NCI-H1436 treated with DMSO at 0.1 percent for 48 hours (cell line): ENCODE measurements at places on chromosomes 2 and 18.

GRCh38 chr2:240868286-240869108 lies at the start of gene AGXT:
Gene AGXT, plus strand, starts transcription at chr2:240868824. Its CDS starts 42 bp downstream, at chr2:240868866.
- no peak for DNase-seq

- no peak for DNase-seq
These were observed 17.1 kb downstream of the ATG4B start for GRCh38 chr2:241654551-241654950.

DNA sequence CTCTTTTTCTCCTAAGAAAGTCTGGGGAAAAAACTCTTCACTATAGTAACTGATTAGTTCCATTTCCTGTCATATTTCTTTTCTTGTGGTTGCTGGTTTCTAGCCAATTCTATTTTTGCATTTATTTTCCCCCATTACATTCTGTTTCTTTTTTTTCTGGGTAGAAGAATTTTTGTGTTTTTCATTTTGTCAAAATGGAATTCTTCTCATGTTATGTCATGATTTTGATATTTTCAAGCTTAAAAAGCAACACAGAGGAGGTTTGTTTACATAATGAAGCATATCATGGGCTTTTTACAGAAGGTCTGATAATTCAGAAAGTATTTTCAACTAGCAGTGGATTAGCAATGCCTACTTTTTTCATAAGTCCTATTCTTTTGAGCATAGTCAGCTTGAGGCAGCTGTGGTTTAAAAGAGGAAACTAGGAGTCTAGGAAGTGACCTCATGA lies 102.0 kb downstream of the MAP2 start:
- DNase-seq: no peak

GRCh38 chr2:56715683-56716082 lies 531.9 kb downstream of the CCDC85A start:
- no peak for DNase-seq

DNA sequence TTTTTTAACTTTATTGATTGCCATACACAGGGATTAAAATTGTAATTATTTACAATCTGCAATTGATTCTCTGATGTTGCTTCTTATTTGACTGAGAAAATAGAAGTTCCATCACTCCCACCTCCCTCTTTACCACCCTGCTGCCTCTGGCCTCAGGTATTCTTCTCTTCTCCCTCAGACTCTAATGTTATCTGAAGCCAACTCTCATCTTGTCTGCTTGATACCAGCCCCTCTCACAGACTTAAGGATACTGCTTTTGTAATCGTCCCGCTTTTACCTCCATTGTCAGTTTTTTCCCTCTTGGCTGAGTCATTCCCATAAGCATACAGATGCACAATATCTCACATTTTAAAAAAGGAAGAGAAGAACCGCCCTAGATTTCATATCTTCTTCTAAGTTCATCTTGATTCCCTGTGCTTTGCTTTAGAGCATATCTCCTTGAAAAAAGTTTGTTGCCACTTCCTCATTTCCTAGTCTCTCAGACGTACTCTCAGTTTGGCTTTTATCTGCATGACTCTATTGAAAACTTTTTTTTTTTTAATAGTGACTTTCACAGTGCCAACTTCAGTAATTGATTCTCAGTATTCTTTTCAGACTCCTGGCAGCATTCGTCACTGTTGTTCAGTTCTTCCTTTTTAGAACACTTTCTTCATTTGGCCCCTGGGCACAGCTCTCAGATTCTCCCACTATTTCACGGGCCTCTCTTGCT lies 31.1 kb downstream of the SPAG16 start:
- no peak for DNase-seq

- no peak for DNase-seq
These were observed 241.6 kb downstream of the NOL4 start for GRCh38 chr18:33983126-33983525.

GRCh38 chr18:68840554-68841263 lies 42.8 kb downstream of the CCDC102B start:
- DNase-seq: no peak
